Stimulated activated CD8-positive, alpha-beta memory T cell treated with anti-CD3 and anti-CD28 coated beads, Interleukin-7, amount 100 ng/mL, for 1 hour (primary cell): ENCODE measurements at places on chromosomes 7 and 10.

- DNase-seq = no peak
These were observed 18.7 kb upstream of the NCAPG2 start for GRCh38 chr7:158723266-158723665.

GRCh38 chr10:50312464-50313437, 61.4 kb upstream of the ASAH2 start:
- DNase-seq = no peak

GRCh38 chr7:55344840-55345239, 20.3 kb upstream of the LANCL2 start:
- DNase-seq = no peak

- no peak for DNase-seq
These were observed 162.8 kb downstream of the USP6NL start for GRCh38 chr10:11448545-11449244.
